ENCODE measurements at places on chromosomes 16 and 17.
A peak's percentile ranks its signal among the peaks of the same experiment; 100 is the strongest.

- no peak for DNase-seq
Measured at GRCh38 chr17:41632482-41633105, 8.2 kb upstream of the KRT17 start.

GRCh38 chr16:53780051-53780450 is 76.1 kb downstream of the FTO start:
- DNase-seq: no peak

- DNase-seq: no peak
Measured at GRCh38 chr17:83179374-83179773, 100.0 kb downstream of the METRNL start.

- DNase-seq: no peak
Measured at GRCh38 chr16:57763285-57764005, 27.9 kb downstream of the KATNB1 start.

- DNase-seq: no peak
Measured at GRCh38 chr16:26012376-26012775, 320.6 kb downstream of the HS3ST4 start.

- DNase-seq: peak; percentile 59
Measured at GRCh38 chr16:83899272-83899897, 470 bp downstream of the MLYCD start.

GRCh38 chr17:55420067-55420775 is 1.4 kb downstream of the MMD start:
- DNase-seq: peak; percentile 42

DNA sequence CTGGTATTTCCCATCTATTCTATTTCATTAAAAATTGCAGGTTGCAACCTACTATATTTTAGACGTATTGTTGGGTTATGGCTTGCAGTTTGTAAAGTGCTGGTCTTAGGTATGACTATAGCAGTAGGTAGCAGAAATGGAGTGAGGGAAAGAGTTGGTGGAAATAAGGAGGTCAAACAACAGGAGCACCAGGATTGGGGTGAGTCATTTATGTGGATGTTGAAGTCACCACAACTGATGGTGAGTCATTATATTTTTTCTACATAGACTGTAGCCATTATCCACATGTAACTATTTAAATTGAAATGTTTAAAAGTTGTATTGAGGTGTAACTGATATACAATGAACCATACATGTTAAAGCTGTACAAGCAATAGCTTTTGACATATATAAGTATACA is 25.0 kb upstream of the HS3ST3A1 start:
- DNase-seq: no peak

DNA sequence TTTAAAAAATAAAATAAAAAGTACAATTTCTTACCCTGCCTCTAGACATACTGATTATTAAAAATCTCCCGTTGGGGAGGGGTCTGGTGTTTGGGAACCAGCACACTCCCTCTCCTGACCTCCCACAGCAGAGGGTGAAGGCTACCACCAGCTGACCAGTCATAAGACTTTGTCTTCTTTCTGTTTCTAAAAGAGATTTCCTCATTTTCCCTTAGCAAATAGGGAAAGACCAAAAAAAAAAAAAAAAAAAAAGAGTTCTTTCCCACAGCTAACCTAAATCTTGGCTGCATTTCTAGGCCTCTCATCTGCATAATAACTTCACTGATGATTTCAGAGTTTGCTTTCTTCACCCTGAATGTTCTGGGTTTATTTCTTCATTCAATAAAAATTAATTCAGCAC is 30.3 kb downstream of the CDK5RAP3 start:
- DNase-seq: no peak

DNA sequence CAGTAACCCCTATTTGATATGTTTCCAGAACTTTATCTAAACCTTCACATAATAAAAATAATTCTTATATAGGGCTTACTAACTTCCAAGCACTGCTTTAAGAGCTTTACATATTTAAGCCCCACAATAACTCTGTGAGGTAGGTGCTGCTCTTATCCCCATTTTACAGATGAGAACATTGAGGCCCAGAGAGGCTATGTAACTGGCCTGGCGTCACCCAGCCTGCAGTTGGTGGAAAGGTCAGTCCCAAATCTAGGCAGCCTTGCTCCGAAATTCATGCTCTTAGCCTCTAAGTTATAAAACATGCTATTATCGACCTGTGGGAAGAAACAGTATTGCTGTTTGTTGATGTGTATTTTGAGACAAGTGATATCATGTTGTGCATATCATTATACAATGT is 9.0 kb downstream of the NLRC5 start:
- no peak for DNase-seq

GRCh38 chr17:8905331-8905730 is 37.9 kb upstream of the PIK3R6 start:
- no peak for DNase-seq

DNA sequence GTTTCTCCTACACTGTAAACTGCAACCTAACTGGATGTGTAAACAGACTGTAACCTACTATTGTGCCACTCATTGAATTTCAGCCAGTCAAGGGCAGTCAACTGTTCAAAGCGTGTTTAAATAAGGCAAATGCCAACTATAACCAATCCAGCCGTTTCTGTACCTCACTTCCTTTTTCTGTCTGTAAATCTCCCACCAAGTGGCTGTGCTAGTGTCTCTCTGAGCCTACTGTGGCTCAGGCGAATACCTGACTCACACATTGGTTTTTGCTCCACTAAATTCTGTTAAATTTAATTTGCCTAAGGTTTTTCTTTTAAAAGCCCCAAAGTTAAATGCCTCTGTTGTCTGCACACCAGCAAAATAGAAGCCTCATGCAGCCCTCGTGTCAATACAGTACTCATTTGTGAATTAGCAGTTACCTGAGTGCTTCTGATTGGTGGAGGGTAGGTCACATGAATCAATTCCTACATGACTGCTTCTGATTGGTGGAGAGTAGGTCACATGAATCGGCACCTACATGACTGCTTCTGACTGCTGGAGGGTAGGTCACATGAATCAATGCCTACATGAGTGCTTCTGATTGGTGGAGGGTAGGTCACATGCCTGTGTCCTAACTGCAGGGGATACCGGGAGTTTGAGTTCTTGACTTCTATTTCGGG is 31.1 kb upstream of the CCR7 start:
- DNase-seq: no peak

DNA sequence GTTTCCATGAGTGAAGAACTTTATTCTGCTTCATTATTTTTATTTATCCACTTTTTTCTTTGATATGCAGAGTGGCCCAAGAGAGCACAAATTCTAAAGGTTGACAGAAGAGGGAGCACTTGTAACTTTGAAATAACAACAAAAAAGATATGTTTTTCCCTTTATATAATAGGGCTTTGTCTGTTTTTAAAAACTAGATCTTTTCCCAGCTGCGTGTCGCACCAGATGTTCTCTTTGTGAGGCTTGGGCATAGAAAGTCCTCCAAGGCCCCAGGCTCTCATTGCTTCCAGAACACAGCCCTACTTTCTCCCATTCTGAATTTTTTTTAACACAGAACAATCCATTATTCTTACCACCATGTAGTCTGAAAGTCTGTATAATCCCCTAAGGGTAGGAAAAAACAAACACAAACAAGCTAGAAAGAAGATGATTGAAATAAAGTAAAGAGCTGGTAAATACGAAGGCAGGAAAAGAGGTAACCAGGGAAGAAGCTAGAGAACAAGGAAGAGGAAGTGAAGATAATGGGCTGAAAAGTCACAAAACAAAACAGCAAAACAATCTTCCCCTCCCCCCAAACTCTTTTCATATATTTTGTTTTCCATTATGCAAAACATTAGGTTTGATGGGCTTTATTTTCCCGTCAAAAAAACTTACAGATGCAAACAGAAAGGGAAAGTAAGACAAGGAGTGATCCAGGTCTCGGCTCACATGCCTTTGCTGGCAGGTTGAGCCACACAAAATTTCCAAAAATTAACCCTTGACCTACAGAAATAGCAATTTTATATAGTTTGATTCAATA is 160.4 kb downstream of the ABCA8 start:
- peak; percentile 98 for DNase-seq

DNA sequence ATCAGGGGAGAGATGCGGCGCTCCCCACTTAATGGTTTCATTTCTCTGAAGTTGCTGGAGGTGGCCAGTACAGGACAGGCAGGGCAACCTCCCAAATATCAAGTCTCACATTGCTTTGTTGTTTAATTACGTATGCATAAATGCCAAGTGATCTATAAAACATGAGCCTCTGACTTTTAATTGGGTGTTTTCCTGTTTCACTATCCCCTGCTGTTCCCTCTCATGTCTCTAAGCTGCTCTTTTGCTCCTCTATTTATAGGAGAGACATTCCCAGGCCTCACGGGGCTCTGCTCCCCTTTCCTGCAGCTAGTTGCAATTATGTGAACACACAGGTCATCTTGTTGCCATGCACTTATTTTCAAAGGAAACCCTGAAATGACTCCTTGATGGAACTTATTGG is 1173.5 kb upstream of the GOT2 start:
- no peak for DNase-seq

GRCh38 chr16:15644267-15644961 is 1.5 kb upstream of the MARF1 start:
- no peak for DNase-seq

DNA sequence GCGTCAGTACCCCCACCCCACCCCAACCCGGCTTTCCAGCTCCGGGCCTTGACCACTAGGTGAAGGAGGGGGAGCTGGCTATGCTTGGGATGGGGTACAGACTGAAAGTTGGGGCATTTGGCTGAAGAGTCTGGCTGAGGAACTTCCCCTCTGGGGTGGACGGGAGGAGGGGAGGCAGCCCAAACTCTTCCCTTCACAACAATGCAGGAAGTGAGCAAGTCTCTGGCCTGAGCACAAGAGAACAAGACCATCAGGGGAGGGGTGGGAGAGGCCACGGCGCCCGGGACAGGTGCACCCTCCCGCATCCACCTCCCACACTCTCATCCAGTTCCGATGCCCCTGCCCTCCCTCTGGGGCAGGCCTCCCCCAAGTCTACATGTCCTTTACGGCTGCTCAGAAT is 5.6 kb downstream of the USH1G start:
- peak; percentile 13 for DNase-seq

DNA sequence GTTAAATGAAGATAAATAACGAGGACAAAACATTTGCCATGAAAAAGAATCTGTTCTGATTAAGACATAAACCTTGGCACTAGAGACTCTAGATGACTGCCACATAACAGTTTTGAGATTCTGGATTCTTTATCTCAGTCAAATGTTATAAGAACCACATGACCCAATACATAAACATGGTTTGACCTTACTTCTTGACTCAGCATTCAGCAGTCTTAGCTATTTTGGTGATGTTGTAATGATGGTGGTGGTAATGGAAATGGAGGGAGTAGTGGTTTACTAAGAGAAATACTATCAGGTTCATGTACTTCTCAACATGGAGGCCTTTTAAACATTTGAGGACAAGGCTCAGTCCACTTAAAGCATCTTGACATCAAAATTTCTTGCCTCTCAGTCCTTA is 925.4 kb downstream of the CDH11 start:
- no peak for DNase-seq

All from globus pallidus (tissue), 1 donor.